ENCODE measurements at places on chromosomes 7 and 10.
A peak's percentile ranks its signal among the peaks of the same experiment; 100 is the strongest.

DNA sequence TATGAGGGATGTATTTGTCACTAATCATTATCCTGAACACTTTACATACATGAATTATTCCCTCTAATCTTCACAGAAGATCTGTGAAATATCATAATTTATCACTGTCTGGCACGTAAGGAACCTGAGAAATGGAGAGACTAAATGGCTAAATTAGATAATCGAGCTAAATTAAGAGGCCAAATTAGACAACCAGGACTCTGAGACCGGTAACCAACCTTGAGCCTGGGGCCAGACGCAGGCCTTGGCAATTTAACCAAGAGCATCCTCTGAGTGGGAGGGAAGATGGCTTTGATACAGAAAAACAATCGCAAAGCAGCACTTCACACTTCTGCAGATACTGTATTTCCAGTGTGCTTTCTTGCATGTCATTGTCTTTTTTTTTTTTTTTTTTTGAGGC, 21.4 kb downstream of the SVOPL start:
- no peak for DNase-seq

GRCh38 chr7:23369100-23369499, 70.0 kb downstream of the MALSU1 start:
- DNase-seq, result no peak

DNA sequence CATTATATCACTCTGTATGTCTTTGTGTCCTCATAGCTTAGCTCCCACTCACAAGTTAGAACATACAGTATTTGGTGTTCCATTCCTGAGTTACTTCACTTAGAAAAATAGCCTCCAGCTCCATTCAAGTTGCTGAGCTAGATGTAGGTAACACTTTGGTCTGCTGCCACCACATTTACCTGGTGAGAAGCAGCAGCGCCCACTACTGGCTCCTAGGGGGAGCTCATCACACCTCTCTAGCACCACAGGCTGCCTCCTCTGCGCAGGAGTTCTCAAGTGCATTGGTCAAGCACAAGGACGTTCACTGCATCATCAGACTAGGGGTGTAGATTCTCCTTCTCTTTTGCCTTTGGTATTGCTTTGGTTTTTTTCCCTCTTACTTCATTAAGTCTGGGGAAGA, 530.9 kb upstream of the AUTS2 start:
- no peak for DNase-seq

GRCh38 chr7:129780257-129780973, 168.9 kb downstream of the NRF1 start:
- DNase-seq, result peak; percentile 84

GRCh38 chr10:87500646-87501048, 4.0 kb upstream of the MINPP1 start:
- no peak for DNase-seq

GRCh38 chr7:152891160-152891621, 131.6 kb downstream of the ACTR3B start:
- DNase-seq, result no peak

DNA sequence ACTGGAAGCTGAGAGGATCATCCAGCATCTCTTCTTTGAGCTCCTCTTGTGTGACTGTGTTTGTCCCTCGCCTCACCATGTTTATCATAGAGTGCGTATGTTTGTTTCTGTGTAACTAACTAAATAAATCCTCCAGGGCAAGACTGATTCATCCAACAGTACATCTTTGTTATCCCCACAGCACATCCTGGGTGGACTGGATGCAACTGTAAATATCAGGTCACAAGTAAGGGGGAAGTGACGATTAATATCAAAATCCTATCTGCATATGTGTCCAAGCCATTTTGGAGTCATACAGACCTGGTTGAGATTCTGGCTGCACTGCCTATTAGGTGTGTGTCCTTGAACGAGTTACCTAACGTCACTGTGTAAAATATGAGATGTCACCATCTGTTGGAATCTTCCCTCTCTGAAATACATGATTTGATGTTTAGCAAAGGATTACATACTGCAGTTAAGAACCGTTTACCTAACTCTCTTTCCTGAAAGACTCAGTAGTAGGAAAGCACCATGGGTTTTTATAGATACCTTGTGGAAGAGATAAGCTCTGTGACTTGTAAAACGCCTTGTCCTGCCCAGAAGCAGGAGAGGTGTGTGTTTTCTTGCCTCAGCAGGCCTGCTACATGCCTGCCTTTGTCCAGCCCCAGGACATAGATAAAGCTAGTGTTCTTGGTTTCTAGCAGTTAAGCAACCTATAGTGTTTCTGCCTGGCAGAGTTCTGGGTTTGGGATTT, 25.8 kb downstream of the WBP1L start:
- DNase-seq, result no peak

GRCh38 chr10:126536148-126536547, 134.3 kb downstream of the C10orf90 start:
- DNase-seq, result no peak

- DNase-seq, result no peak
Measured at GRCh38 chr7:101502466-101503098, 126.5 kb downstream of the MYL10 start.

DNA sequence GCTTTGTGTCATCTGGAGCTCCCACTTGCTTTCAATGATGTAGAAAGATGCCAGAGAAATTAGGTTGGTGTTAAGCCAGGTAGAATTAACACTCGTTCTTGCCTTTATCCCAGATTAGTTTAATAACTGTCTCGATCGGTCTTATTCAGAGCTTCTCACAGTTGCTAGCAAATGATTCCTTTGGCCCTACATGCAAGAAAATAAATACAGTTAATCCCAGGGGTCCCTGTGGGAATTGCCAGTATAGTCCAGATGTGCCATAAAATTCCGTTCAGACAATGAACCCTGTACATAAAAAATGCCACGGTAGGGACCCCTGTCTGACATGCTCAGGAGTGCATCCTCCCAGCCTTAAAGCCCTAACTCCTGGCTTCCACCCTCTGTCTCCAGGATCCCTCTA, 207.5 kb downstream of the ARHGAP12 start:
- DNase-seq, result no peak

DNA sequence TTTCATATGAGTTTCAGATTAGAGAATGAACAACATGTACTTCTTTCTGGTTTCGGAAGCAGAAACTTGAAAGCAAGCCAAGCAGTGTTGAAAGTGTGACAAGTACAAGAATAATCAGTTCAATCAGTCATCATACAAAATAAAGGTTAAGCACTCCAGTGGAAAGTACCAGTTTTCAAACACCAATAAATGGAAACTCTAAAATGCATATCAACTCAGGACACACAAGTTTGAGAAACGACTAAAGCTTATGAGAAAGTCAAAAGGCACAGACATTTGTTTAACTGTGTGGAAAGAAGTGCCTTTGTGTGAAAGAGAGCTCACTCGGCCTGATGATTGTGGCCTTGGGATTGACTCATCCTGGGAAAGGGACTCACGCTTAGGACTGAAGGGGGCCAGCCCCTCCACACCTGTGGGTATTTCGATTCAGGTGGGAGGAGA, 60.6 kb upstream of the AKR1C1 start:
- DNase-seq, result peak; percentile 46

- no peak for DNase-seq
Measured at GRCh38 chr7:82605247-82605864, 161.8 kb upstream of the CACNA2D1 start.

GRCh38 chr7:66627881-66628360, 760 bp upstream of the KCTD7 start:
- DNase-seq, result no peak

DNA sequence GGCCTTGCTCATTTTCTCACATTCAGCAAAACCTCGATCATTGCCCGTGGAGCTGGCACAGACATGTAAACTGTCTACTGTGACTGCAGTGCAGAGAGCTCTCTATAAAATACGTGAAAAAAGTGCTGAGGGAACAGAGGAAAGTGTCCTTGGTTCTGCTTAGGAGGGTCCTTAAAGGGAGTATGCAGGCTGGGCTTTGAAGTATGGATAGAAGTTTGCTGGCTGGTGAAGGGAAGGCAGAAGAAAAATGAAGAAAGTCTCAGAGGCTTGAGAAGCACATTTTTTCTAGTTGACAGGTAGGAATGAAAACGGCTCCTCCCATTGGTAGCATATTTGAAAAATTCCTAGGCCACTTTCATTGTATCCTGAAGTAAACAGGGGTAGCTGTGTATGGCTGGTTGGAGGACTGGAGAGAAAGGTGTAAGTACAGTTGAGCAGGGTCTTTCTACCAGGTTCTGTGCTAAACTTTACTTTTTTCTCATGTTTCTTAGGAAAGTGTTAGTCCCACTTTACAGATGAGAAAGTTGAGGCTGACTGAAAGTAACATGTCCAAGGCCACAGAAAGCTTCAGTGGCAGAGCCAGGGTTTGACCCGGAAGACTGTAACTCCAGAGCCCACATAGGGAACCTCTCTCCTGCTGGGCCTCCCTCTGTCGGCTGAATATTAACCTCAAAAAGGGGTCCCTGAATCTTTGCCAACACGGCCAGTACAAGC, 63.0 kb upstream of the PPIF start:
- DNase-seq, result no peak

DNA sequence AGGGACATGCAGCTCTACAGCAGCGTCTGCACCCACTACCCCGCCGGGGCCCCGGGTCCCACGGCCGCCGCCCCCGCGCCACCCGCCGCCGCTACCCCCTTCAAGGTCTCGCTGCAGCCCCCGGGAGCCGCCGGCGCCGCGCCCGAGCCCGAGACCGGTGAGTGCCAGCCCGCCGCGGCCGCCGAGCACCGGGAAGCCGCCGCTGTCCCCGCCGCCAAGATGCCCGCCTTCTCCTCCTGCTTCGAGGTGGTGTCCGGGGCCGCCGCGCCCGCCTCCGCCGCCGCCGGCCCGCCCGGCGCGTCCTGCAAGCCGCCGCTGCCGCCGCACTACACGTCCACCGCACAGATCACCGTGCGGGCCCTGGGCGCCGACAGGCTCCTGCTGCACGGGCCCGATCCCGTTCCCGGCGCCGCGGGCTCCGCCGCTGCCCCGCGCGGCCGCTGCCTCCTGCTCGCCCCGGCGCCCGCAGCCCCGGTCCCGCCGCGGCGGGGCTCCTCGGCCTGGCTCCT, 631 bp downstream of the OTUD1 start:
- no peak for DNase-seq

- DNase-seq, result no peak
Measured at GRCh38 chr7:156156734-156157408, 344.6 kb upstream of the SHH start.

DNA sequence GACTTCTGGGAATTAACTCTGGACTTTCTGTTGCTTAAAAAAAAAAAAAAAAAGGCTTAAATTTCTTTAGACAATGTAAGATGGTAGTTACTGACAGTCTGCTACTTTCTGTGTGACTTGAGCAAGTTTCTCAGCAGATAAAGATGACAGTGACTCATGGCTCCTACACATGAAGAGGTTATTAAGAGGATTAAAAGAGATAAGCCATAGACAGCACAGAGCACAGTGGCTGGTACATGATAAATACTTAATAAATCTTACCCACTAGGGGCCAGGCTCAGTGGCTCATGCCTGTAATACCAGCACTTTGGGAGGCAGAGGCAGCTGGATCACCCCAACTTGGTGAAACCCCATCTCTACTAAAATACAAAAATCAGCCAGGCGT, 174.8 kb downstream of the JAZF1 start:
- DNase-seq, result no peak

DNA sequence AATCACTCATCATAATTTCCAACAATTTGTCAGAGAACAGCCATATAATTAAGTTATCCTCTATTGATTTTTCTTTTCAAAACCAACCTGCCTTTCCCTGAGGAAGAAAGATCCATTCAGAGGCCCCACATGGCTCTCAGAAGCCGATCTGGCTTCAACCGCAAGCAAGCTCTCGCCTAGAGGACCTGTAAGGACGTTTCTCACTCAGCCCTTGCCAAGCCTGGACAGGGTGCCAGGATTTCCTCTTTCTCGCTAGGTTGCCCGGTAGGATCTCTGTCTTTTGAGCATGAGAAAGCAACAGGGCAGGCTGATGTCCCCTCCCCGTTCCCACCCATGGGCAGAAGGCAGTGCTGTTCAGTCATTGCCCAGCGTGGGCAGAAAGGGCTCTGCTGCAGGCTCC, 13.0 kb downstream of the AIFM2 start:
- DNase-seq, result no peak

GRCh38 chr10:103040418-103040817, 122.3 kb downstream of the CNNM2 start:
- no peak for DNase-seq

- no peak for DNase-seq
Measured at GRCh38 chr10:96789571-96790108, 42.5 kb upstream of the LCOR start.

- no peak for DNase-seq
Measured at GRCh38 chr10:75304741-75305390, 69.1 kb upstream of the COMTD1 start.

GRCh38 chr10:96556003-96556402, 30.8 kb downstream of the TM9SF3 start:
- no peak for DNase-seq

- DNase-seq, result no peak
Measured at GRCh38 chr7:156101355-156101754, 289.1 kb upstream of the SHH start.

DNA sequence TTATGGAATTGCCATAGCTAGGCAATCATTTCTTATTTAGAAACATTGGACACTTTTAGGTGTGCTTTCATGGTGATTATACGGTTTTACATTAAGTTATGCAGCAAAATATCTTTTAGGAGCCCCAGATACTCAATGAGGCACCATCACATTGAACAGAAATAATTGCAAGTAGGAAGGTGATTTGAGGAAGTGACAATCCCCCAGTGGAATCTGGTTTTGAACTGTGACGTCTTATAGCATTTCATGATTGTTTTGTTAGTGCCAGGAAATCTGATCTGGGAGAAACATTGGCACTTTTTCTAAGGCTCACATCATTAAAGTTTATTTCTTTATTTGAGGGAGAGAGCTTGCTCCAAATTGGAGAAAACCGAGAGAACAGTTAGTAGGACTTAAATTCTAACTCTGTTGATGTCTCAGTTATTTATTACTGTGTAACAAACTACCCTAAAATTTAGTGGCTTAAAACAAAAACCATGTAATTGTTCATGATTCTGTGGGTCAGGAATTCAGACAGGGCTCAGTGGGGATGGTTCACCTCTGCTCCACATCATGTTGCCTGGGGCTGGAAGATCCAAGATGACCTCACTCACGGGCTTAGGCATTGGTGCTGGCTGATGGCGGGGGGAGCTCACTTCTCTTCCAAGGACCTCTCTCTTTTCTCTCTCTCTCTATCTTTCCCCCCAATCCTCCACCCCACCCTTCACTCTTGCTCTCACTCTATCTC, 78.2 kb upstream of the STEAP1B start:
- no peak for DNase-seq

DNA sequence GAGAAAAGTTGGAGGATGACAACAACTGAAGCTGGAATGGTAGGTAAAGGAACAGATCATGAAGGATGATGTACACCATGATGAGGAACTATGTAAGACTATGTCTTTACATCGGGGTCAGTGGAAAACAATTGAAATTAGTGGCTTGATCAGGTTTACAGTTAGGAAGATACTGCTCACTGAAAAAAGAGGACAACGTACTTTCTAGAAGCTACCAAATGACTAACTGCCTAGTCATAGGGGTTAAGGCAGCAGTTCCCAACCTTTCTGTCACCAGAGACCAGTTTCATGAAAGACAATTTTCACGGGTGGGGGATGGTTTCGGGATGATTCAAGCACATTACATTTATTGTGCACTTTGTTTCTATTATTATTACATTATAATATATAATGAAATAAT, 91.6 kb upstream of the ANKRD1 start:
- no peak for DNase-seq
